ENCODE measurements at places on chromosomes 1 and 21.

DNA sequence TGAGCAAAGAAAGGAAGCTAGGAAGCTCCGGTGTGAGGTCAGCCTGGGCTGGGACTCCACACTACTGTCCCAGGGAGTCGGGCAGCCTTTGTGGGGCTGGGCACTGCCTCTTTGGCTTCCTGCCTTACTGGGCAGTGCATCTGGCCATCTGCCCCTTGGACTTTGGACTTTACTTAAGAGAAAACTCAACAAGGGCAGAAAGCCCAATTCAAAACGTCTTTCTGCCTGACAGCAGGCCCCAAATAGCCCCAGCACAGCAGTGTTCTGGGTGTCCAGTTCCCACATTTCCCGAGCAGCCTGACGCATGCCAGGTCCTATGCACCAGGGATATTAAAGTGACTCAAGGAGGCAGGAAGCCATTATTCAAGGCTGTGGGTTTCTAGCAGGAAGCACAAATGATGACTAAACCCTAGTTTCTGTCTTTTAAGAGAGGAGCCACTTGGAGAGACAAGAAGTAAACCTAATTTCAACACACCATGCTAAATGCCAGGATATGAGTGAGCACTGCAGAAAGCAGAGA, 37.9 kb upstream of the EDEM3 start:
- no peak for DNase-seq

GRCh38 chr1:12604114-12604874, 13.7 kb downstream of the DHRS3 start:
- peak; percentile 62 for DNase-seq

DNA sequence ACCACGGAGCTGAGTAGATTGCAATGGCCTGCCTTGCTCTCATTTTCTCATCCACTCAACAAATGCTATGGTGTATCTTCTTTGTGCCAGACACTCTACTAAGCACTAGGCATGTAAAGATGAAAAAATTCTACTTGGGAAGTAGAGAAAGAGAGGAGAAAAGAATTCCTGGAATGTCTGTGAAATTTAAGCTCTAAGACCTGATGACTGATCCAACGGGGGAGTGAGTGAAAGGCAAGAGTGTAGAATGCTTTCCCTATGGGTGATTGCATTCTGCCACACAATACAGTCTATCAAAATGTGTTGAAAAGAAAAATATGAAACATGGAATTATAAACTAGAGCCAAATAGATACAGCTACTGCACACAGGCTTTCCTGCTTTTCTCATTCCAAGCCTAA, 82.3 kb downstream of the CYYR1 start:
- DNase-seq = no peak

GRCh38 chr1:37410815-37411214, 63.6 kb upstream of the ZC3H12A start:
- no peak for DNase-seq

- no peak for DNase-seq
Observed at GRCh38 chr1:45815667-45816458, 12.5 kb downstream of the MAST2 start.

DNA sequence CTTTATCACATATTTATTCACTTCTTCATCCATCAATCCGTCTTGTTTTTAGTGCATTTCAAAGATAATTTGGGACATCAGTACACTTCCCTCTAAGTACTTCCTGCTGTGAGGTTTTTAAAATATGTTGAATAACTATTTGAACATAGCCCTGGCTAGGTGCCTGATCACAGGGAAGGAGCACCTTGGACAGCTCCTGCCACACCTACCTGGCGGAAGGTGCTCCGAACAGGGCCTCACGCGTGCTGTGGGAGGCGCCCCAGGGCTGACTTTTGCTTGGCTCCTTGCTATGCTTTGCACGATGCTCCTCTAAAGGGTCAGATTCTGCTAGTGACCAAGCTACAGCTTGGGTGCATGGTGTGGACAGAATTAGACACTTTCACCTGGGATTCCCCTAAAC, 4.9 kb upstream of the ATXN7L2 start:
- peak; percentile 33 for DNase-seq

GRCh38 chr1:190808035-190808434, 330.4 kb upstream of the BRINP3 start:
- DNase-seq = no peak

DNA sequence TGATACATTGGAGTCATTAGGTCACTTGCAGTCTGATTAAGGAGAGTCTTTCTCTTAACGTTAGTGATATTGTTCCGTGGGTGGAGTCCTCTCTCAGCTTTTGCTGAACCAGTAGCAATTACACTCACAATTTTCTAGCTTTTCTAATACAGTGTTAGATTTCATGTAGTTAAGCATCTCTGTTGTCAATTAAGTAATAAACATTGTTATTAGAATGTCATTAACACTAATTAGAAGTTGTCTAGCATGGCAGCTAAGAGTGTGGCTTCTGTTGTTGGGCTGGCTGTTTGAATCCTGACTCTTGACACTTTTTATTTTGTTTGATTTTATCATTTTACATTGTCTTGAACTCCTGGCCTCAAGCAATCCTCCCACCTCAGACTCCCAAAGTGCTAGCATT, 33.4 kb downstream of the FAAH start:
- DNase-seq = no peak

DNA sequence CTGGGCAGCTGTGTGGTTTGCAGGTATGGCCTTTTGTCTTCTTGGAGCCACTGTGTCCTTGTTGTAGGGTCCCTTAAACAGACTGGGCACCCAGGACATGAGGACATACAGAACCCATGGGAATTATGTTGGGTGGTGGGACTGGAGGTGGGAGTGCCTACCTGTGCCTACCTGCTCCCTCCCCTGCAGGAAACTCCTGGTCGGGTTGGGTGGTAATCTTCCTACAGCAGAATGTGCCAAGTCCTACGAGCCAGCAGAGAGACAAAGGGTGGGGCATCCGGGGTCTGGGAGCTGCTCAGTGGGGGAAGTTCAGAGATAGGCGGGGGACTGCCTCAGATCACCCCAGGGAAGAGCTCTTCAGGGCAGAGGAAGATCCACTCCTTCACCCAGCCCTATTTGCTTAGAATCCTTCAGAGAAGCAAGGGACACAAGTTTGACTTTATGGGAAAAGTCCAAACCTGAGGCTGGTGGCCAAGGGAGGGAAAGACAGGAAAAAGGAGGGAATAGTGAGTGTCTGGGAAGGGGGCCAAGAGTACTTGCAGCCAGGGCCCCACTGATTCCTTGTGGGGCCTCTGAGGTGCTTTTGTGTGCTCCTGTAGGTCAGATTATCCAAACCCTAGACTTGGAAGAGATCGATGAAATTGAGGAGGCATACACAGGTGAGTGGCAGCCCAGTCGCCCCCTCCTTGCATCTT, 58.3 kb downstream of the KIF21B start:
- DNase-seq = no peak

DNA sequence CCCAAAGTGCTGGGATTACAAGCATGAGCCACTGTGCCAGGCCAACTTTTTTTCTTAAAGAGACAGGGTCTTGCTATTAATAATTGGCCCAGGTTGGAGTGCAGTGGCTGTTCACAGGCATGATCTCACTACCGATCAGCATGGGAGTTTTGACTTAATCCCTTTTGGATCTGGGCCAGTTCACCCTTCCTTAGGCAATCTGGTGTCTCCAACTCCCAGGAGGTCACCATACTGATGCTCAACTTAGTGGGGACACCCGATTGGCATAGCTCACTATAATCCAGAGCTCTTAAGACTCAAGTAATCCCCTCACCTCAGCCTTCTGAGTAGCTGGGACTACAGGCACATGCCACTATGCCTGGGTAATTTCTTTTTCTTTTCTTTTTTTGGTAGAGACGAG, 64.2 kb upstream of the SCYL3 start:
- DNase-seq = no peak

- no peak for DNase-seq
Observed at GRCh38 chr1:234281826-234282489, 91.3 kb upstream of the COA6 start.

- DNase-seq = no peak
Observed at GRCh38 chr1:100786870-100787269, 67.3 kb downstream of the VCAM1 start.

- DNase-seq = no peak
Observed at GRCh38 chr1:39538531-39539251, 37.9 kb downstream of the PABPC4 start.

- no peak for DNase-seq
Observed at GRCh38 chr21:26007951-26008498, 162.5 kb downstream of the APP start.

GRCh38 chr1:176559878-176560277, 96.9 kb downstream of the PAPPA2 start:
- no peak for DNase-seq

DNA sequence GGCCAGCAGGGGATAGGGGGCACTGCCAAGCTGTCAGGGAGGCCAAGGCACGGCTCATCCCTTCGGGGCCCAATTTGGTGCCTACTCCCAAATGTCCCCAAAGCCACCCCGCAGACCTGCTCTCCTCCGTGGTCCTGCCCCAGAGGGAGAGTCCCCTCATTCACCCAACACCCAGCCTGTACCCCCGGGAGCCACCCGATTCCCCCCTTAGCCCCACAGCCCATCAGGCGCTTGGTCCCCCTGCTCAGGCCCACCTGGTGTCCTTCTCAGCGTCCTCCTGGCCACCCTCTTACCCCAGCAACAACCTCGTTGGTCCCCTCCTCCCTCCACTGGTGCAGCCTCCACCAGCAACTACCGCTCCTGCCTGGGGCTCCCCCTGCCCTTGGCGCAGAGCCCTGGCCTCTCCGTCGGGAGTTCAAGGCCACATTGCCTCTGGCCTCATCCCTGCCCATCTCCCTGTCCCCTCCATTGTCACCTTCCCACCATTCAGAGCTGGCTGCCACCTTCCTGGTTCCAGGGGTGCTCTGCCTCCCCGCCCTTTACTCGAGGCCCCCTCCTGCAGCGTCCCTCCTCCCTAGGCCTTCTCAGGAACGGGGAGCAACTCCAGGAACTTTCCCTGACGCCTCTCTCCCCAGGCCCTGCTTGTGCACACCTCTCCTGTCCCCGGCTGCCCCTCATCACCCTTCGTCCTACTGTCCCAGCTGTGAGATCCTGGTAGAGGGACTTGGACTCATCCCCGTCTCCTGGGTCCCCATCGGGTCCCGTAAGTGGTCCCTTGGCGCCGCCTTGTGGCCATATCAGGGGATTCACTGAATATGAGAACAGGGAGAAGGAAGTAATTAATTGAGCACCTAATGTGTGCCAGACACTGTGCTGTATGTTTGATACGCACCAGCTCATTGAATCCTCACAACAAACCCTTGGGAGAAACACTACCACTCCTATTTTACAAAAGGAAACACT, 73.9 kb downstream of the RAP1GAP start:
- peak; percentile 45 for DNase-seq

DNA sequence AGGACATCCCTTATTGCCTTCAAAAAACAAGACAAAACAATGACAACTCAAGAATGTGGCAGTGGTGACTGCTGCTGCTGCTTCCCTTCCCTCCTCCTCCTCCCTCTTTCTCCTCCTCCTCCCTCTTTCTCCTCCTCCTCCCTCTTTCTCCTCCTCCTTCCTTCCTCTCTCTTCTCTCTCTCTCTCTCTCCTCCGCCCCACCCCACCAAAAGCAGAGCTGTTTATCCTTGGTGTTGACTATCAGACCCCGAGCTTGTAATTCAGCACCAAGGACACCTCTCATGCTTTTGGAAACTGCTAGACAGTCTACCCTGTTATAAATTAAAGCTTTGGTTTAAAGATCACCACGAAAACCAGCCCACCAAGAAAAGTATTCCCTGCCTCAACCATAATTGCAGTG, 72.4 kb upstream of the IFNAR2 start:
- DNase-seq = no peak

DNA sequence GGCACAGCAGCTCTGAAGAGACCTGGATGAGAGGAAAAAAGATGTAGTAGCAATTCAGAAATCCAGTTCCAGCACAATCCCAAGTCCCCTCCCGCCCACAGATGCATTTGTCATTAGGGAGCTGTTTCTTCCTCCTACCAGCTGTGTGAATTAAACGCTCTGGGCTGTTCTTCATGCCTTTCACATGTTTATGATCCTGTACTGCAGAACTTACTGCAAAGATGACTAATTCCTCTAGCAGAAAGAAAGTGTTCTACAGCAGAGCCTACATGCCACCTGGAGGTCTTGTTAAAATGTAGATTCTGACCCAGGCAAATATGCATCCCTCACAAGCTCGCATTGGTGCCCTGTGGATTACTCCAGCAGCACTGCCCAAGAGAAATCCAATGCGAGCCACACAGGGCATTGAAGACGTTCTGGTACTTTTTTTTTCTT, 6.5 kb downstream of the ENO1 start:
- DNase-seq = no peak

DNA sequence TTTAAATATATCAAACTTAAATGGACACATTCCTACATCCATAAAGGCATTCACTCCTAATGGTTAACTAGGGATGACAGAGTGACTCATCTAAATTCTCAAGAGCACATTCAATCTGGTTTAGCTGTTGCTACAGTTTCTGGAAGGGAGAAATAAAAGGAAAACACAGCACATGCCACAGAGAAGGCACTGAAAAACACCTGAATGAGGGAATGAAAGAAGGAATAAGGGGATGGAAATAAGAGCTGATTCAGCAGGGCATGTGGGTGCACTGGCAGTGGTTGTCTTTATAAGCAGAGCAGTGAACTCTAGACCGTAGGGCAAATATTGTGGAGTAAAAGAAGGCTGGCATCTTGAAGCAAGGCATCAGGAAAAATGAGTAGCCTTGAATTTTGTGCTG, 79.3 kb downstream of the LHX4 start:
- no peak for DNase-seq

- DNase-seq = no peak
Observed at GRCh38 chr1:153805886-153806719, 30.9 kb downstream of the SLC27A3 start.

DNA sequence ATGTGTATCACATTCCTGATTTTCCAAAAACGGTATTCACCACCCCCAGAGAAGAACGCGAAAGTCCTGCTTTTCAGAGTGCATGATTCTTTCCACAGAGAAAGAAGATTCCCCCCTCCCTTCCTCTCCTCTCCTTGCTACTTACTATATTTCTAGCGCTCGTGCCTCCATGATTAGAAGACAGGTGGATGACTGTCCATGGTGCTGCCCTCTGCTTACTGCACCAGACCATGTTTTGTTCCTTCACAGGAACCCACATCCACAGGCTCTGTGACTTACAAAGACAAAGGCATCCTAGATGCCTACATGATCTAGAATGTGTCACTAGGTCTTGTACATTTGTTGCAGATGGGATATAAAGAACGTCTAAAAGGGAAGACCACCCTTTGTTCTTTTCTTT, 49.1 kb upstream of the ZNF648 start:
- no peak for DNase-seq

GRCh38 chr1:158035976-158036583, 42.6 kb downstream of the KIRREL1 start:
- DNase-seq = no peak

- no peak for DNase-seq
Observed at GRCh38 chr1:203036135-203036534, 9.8 kb downstream of the PPFIA4 start.

GRCh38 chr1:174105086-174105485, 54.2 kb upstream of the RABGAP1L start:
- DNase-seq = no peak

All from activated naive CD4-positive, alpha-beta T cell treated with anti-CD3 and anti-CD28 coated beads, Interleukin-2, amount 50 U/mL, for 16 hours (primary cell).